ENCODE measurements at places on chromosomes 11 and 22.
A peak's percentile ranks its signal among the peaks of the same experiment; 100 is the strongest.

DNA sequence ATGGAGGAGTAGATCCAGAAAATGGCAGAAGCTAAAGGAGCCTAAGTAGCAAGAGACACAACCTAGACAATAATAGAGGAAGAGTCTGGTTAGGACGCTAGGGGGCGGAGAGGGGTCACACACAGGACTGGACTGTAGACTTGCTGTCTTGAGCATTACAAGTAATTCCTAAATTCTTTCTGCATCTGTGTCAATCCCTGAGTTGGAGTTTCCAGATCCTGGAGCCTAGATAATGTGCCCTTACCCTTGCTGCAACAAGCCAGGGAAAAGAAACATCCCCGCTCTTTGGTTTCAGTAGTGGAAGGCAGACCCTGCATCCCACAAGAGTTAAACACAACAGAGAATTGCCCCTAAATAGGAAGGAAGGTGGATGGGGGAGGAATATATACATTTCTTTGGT lies 14.9 kb upstream of the CCDC73 start:
- DNase-seq, result peak; percentile 77

GRCh38 chr11:62445314-62445740 lies 26.5 kb downstream of the SCGB1A1 start:
- DNase-seq, result peak; percentile 65

DNA sequence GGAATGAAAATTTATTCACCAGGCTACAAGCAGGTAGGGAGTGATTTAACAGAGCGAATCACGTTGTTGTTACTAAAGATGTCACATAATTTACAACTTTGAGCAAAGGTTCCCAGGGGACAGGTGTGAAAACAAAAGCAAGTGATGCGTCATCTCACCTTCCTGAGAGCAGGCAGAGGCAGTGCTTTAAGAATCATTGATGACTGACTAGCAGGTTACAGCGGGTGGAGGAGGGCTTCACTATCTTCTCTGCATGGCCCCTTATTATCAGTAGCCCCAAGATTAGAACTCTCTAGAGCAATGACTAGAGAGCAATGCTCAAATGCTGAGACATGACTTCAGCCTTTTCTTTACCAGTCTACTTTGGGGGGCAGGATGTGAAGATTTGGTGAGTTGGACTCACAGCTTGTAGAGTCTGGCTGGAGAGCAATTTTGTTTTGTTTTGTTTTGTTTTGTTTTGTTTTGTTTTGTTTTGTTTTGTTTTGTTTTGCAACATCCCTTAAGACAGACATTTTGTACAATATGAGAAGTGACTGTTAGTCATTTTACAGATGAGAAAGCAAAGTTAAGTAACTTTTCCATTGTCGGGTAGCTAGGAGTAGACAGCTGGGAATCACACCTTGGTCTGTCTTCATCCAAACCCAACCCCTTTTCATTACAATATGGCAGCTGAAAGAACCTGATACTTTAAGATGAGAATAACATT lies 84.8 kb downstream of the SLC1A2 start:
- no peak for DNase-seq

- DNase-seq, result no peak
Observed at GRCh38 chr11:132408877-132409276, 1038.5 kb downstream of the NTM start.

GRCh38 chr11:71309181-71309580 lies 56.8 kb upstream of the SHANK2 start:
- no peak for DNase-seq

DNA sequence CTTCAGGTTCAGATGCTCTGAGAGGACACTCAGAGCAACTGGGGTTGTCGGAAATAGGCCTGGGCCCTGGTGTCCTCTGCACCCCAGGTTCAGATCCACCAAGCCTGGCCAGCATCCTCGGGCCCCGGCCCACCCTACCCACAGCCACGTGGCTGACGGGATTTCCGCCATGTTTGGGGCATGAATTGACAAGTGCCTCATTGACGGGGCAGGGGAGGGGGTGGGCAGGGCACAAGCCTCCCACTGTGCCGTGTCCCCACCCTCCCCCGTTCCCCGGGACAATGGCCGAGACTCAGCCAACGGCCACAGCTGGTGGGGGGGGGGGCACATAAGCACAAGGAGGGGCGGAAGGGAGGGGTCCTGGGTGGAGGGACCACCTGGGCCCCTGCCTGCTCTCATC lies 8.5 kb downstream of the MYRF start:
- DNase-seq, result no peak

DNA sequence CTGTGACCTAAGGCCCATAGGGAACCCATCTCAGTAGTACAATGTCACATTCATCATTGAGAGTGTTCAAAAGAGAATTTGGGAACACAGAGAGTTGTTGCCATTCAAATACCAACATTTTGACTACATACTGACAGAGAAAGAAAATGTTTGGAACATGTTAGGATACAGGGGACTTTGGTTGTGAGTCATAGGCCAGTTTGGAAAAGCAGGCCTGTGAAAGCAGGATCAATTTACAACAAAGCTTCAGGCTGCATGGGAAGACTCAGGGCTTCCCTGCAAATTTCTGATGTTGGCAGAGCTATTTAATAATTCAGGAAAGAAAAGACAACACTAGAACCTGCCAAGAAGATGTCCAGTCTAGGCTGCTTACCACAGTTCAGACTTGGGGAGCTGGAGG lies 374 bp downstream of the NLRP10 start:
- peak; percentile 36 for DNase-seq

DNA sequence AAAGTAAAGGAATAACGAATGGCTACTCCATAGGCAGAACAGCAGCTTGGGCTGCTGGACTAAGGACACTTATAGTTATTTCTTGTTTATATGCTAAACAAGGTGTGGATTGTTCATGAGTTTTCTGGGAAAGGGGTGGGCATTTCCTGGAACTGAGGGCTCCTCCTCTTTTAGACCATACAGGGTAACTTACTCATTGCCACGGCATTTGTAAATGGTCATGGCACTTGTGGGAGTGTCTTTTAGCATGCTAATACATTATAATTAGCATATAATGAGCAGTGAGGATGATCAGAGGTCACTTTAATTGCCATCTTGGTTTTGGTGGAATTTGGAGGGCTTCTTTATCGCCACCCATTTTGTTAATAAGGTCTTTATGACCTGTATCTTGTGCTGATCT lies 7.0 kb downstream of the OR4X1 start:
- no peak for DNase-seq

DNA sequence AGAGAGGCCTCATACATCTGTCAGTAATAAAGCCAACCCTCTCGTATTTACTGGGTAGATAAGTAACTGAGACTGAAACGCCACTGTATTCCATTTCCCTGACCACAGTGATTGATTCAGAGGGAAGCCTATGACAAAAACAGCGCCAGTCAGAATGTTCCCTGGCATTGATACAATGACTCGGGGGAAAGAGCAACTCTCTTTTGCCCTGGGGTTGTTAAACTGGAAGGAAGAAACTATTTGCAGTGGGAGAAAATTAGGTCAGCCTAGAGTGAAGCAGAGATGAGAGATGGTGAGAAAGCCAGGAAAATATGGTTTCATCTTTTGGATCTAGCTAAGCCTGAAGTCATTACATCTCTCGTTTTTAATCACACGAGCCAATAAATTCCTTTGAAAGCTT lies 48.6 kb upstream of the RBFOX2 start:
- DNase-seq, result no peak

DNA sequence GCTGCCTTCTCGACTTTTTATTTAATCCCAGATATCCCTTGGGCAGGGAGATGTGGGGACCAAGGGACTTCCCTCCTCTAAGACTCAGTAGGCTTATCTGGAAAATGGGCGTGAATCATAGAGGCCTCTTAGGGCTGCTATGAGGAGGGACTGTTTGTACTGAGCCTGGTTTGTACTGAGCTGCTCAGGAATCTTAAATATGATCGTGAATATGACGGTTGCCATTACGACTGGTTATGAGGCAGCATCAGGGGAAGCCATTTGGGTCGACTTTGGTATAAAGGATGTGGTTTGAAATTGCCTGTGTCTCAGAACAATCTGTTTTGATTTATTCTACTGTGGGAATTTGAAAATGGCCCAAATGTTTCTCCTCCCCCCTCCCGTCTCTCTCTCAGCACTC lies 20.6 kb downstream of the TSPAN18 start:
- no peak for DNase-seq

GRCh38 chr11:58813693-58814092 lies 30.8 kb downstream of the GLYATL2 start:
- DNase-seq, result peak; percentile 12

DNA sequence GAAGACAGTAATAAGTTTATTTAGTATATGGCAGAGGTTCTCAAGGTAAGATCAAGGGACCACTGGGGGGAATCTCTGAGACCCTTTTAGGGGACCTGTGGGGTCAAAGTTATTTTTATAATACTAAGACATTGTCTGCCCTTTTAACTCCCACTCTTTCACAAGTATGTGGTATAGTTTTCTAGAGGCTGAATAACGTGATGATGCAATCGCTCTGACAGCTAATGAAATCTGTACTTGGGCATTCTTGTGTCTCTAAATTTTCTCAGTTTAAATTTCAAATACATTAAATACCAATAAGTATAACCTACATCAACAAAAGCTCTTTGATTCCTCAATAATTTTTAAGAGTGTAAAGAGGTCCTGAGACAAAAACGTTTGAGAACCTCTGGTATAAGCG lies 147.9 kb downstream of the ATG16L2 start:
- DNase-seq, result peak; percentile 37

GRCh38 chr11:86799680-86800075 lies 664 bp upstream of the PRSS23 start:
- DNase-seq, result no peak

GRCh38 chr11:16806791-16807190 lies 68.3 kb downstream of the C11orf58 start:
- DNase-seq, result peak; percentile 67

DNA sequence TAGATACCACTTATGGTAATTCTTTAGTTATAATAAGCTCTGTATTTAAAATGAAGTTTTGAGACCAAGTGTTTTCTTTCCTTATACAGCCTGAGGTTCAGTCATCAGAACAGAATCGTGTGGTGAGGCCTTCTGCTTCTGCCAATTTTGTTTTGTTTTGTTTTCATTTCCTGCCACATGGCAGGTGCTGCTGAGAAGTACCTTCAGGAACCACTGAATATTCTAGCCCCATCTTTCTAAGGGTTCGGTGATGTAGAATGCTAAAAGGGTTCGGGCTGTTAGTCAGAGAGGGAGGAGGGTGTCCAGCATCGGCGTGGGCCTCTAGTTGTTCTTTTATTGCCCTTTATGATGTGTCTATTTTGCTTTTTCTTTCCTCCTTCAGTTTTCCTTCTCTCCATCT lies 25.8 kb downstream of the TNRC6B start:
- DNase-seq, result no peak

DNA sequence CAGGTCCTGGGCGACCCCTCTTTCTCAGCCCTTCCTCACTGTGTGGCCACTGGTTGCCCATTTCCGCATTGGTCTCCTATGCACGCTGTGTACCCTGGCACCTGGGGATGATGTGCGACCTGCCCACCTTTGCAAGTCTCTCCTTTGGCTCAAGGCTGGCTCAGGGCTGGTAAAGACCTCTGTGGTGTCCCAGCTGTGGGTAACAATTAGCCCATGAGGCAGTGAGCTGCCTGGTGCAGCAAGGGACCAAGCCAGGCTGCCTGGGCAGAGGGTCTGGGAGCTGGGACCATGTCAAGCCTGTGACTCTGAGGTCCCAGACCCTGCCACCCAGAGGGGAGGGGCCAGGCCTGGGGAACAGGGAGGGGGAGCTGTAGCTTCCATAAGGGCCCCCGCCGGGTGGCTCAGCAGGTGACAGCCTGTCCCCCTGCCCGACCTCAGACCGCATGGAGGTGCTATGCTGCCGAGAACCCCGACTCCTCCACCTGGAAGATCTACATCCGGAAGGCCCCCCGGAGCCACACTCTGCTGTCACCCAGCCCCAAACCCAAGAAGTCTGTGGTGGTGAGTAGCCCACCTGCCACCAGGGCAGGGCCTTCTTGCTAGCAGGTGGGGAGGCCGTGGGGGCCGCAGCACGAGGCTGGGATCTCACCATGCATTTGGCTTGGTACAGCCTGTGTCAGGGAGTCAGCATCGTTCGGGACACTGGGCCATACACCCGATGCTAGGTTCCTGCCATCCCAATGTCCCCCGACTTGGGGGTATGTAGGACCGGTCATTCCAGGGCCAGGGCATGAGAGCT lies 112.5 kb downstream of the KCNQ1OT1 start:
- no peak for DNase-seq

- DNase-seq, result no peak
Observed at GRCh38 chr11:67438158-67438902, 848 bp upstream of the PTPRCAP start.

DNA sequence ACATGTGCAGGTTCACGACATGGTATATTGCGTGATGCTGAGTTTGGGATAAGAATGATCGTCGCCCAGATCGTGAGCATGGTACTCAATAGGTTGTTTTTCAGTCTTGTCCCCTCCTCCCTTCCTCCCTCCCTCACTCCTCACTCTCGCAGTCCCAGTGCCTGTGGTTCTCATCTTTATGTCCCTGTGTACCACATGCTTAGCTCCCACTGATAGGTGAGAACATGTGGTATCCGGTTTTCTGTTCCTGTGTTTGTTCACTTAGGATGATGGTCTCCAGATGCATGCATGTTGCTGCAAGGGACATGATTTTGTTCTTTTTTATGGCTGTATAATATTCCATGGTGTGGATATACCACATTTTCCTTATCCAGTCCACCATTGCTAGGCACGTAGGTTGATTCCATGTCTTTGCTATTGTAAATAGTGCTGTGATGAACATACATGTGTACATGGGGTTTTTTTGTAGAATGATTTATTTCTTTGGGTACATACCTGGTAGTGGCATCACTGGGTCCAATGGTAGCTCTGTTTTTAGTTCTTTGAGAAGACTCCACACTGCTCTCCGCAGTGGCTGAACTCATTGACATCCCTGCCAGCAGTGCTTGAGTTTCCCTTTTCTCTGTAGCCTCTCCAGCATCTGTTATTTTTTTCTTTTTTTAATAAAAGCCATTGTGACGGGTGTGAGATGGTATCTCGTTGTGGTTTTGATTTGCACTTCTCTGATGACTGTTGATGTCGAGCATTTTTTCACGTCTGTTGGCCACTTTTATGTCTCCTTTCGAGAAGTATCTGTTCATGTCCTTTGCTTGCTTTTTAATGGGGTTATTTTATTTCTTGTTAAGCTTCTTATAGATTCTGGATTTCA lies 16.4 kb downstream of the ZBED4 start:
- no peak for DNase-seq

DNA sequence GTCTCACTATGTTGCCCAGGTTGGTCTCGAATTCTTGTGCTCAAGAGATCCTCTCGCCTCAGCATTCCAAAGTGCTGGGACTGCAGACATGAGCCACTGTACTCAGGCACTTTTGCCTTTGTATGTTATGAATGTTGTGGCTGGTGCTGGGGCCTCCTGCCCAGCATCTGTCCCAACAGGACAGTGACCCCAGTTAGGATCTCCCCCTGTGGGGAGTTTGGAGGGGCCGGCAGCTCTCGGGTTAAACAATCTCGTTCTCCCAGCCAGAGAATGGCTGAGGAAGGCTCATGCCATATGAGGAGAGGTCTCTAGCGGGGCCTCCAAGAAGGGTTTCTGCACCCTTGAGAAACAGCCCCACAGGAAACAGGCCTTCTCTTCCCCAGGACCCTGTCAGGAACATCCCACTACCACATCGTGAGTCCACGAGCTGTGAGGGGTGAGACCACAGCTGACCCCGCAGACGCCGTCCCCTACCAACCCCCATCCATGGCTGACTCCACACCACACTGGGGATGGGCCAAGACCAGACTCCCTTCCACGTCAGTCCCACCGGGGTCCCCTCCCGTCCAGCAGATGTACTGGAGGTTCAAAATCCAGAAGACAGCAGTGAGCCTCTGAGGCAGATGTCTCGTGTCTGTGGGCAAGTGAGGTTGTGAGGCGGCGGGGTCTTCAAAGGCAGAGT lies 54.1 kb downstream of the SHANK2 start:
- DNase-seq, result no peak

GRCh38 chr11:62449451-62449851 lies 30.6 kb downstream of the SCGB1A1 start:
- no peak for DNase-seq

- DNase-seq, result peak; percentile 44
Observed at GRCh38 chr22:43945632-43946383, 9.4 kb upstream of the SAMM50 start.

Data from astrocyte of the spinal cord (primary cell).